ENCODE measurements at places on chromosomes 2 and 18. TPM values are rescaled to one million over a fixed set of nuclear protein-coding genes. Genes with fewer than 3 reads are reported as not detected.

CFC1 gene
- not detected for total RNA-seq

STON1 gene
- total RNA-seq = 0.63 TPM

DSG3 gene
- not detected for total RNA-seq

SERPINB13 gene
- not detected for total RNA-seq

TUBA3E gene
- total RNA-seq = not detected

GPR35 gene
- total RNA-seq = 1.9 TPM

ANTXR1 gene
- total RNA-seq = not detected

TXNDC2 gene
- not detected for total RNA-seq

DNAJC5G gene
- not detected for total RNA-seq

ERFE gene
- 2.8 TPM for total RNA-seq

PLGLB1 gene
- 12.2 TPM for total RNA-seq

OTX1 gene
- total RNA-seq = 6.4 TPM

ASB18 gene
- not detected for total RNA-seq

HAAO gene
- not detected for total RNA-seq

TWIST2 gene
- not detected for total RNA-seq

TMEM198 gene
- 3.2 TPM for total RNA-seq

UGT1A7 gene
- 0.18 TPM for total RNA-seq

CNGA3 gene
- total RNA-seq = 0.07 TPM

CAPN14 gene
- total RNA-seq = 2.0 TPM

VWC2L gene
- not detected for total RNA-seq

KYNU gene
- 0.75 TPM for total RNA-seq

KCNIP3 gene
- total RNA-seq = not detected

ORC2 gene
- 38.5 TPM for total RNA-seq

SERPINB11 gene
- not detected for total RNA-seq

CD226 gene
- 6.4 TPM for total RNA-seq

HES6 gene
- 25.8 TPM for total RNA-seq

SCN9A gene
- total RNA-seq = not detected

ACVR1C gene
- not detected for total RNA-seq

REEP1 gene
- 0.22 TPM for total RNA-seq

STEAP3 gene
- not detected for total RNA-seq

SYT4 gene
- not detected for total RNA-seq

DSG1 gene
- total RNA-seq = 16.2 TPM

TNS1 gene
- 1.7 TPM for total RNA-seq

DAPL1 gene
- not detected for total RNA-seq

TEX44 gene
- not detected for total RNA-seq

CRYGD gene
- total RNA-seq = not detected

AQP12B gene
- not detected for total RNA-seq

RIT2 gene
- total RNA-seq = not detected
